NCI-H460 (cell line): ENCODE measurements at places on chromosomes 16 and 17. TPM values are rescaled to one million over a fixed set of nuclear protein-coding genes. Genes with fewer than 3 reads are reported as not detected.

DOC2A gene
- total RNA-seq = 0.61 and 1.1 TPM in 2 replicates

NUP85 gene
- 46.6 and 51.0 TPM in 2 replicates for total RNA-seq

TBC1D3C gene
- total RNA-seq = not detected in 2 replicates

TSPAN10 gene
- total RNA-seq = 0.42 and 0.49 TPM in 2 replicates

PRSS33 gene
- not detected in 2 replicates for total RNA-seq

SCIMP gene
- not detected in 2 replicates for total RNA-seq

FOXN1 gene
- total RNA-seq = 0.17 TPM in 1 of 2 replicates, not detected in the other

HEXIM1 gene
- 11.5 and 19.0 TPM in 2 replicates for total RNA-seq

MYH13 gene
- total RNA-seq = not detected in 2 replicates

NLGN2 gene
- 5.5 and 6.2 TPM in 2 replicates for total RNA-seq

PYDC1 gene
- total RNA-seq = not detected in 2 replicates

OR3A3 gene
- not detected in 2 replicates for total RNA-seq

PRSS27 gene
- 3.0 and 3.8 TPM in 2 replicates for total RNA-seq

SMIM36 gene
- total RNA-seq = not detected in 2 replicates

CCL2 gene
- not detected in 2 replicates for total RNA-seq

CRYBA1 gene
- not detected in 2 replicates for total RNA-seq

GNG13 gene
- not detected in 2 replicates for total RNA-seq

ADAP2 gene
- 1.2 and 1.3 TPM in 2 replicates for total RNA-seq

ENPP7 gene
- not detected in 2 replicates for total RNA-seq

SRCIN1 gene
- total RNA-seq = 2.8 and 3.0 TPM in 2 replicates

CCL8 gene
- total RNA-seq = not detected in 2 replicates
